ENCODE measurements at places on chromosomes 5 and 9. TPM values are rescaled to one million over a fixed set of nuclear protein-coding genes. Genes with fewer than 3 reads are reported as not detected.

DNA sequence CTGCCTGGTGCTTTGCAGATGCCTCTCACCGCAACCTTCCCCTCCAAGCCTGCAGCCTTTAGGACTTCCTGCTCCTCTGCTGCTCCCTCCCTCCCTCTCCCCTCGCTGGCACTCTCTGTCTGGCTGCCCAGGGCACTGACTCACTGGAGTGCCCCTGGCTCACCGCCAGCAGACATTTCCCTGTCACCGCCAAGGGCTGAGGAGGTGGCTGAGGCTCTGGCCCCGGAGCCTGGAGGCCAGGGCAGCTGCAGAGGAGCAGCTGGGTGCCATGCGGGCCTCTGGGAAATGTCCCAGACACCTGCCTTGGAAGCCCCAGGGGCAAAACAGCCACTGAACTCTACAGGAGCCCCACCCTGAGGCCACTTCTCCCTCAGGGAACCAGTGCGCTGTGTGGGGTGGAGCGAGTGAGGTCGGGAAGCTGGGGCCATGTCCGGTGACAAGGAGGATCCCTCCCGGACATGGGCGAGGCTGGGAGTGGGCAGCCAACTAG is 53.4 kb downstream of the TENT4A start:
- peak; percentile 54 for DNase-seq

PCDHA13 gene
- under 0.01 TPM for total RNA-seq

GRCh38 chr9:109973336-109973735 is 193.3 kb downstream of the PALM2AKAP2 start:
- no peak for DNase-seq

DNA sequence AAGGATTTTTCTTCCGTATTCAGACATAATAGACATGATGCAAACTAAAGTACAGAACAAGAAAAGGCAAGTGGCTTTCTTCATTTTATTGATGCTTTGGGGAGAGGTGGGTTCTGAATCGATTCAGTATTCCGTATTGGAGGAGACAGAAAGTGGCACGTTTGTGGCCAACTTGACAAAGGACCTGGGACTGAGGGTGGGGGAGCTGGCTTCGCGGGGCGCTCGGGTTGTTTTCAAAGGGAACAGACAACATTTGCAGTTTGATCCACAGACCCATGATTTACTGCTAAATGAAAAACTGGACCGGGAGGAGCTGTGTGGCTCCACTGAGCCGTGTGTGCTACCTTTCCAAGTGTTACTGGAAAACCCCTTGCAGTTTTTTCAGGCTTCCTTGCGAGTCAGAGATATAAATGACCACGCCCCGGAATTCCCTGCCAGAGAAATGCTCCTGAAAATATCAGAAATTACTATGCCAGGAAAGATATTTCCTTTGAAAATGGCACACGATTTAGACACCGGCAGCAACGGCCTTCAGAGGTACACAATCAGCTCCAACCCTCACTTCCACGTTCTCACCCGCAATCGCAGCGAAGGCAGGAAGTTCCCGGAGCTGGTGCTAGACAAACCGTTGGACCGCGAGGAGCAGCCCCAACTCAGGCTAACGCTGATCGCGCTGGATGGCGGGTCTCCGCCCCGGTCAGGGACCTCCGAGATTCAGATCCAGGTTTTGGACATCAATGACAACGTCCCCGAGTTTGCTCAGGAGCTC is 551 bp downstream of the PCDHB6 start:
- DNase-seq, result no peak

GRCh38 chr5:170493028-170493820 is 10.6 kb upstream of the KCNIP1 start:
- DNase-seq, result no peak

- no peak for DNase-seq
Observed at GRCh38 chr5:107631805-107632362, 38.9 kb downstream of the EFNA5 start.

GRCh38 chr5:1108865-1109174 is 3.0 kb downstream of the SLC12A7 start:
- DNase-seq, result no peak

DNA sequence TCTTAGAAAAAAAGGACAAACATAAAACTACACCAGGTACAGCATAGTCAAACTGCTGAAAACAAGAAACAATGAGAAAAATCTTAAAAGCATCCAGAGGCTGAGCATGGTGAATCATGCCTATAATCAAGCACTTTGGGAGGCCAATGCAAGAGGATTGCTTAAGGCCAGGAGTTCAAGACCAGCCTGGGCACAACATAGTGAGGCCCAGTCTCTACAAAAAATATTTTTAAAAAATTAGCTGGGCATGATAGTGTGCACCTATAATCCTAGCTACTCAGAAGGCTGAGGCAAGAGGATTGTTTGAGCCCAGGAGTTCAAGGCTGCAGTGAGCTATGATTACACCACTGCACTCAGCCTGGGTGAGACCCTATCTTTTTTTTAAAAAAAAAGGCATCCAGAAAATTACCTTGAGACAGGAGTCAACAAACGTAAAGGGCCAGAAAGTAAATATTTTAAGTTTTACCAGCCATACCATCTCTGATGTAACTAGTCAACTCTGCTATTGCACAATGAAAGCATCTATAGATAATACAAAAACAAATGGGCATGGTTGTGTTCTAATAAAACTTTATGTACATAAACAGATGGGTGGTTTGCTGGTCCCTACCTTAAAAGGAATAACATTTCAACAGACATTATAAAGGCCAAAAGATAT is 19.8 kb downstream of the AP3B1 start:
- no peak for DNase-seq

GRCh38 chr9:83070261-83070660 is 7.3 kb upstream of the RASEF start:
- DNase-seq, result no peak

DNA sequence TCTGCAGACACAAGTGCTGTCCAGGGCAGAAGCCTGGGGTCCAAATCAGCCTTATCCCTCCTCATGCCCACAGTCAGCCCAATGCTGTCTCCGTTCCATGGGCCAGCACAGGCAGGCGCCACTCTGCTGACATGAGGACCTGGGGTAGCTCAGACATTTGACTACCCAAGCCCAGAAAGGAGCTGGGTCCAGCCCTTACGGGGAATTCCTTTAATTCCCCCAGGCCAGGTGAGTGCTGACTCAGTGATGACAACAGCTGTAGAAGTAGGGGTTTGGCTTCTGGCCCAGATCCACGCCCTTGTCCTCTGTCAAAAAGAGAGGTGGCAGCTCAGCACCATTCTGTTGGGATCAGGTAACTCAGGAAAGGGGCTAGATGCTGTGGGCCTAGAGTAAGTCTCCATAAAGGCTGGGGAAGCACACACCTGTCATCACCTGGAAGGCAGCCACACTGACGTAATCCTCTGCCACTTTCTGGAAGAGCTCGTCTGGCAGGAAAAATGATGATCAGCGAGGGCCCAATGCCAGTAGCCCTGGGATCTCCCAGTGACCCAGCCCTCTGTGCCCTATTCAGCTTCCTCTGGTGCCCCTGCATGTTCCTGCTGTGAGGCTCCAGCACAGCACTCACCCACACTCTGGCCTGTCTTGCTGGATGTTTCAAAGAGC is 1.9 kb downstream of the RAB24 start:
- no peak for DNase-seq

GRCh38 chr9:71479621-71480020 is 288.7 kb downstream of the CEMIP2 start:
- DNase-seq, result no peak

GRCh38 chr9:122159925-122160246 is 178 bp downstream of the MORN5 start:
- no peak for DNase-seq

ZNF366 gene
- under 0.01 TPM for total RNA-seq

- no peak for DNase-seq
Observed at GRCh38 chr9:2289263-2289662, 274.1 kb downstream of the SMARCA2 start.

CDC23 gene
- 25.4 TPM for total RNA-seq

GRCh38 chr5:154419236-154419635 is 26.6 kb upstream of the SAP30L start:
- no peak for DNase-seq

DNA sequence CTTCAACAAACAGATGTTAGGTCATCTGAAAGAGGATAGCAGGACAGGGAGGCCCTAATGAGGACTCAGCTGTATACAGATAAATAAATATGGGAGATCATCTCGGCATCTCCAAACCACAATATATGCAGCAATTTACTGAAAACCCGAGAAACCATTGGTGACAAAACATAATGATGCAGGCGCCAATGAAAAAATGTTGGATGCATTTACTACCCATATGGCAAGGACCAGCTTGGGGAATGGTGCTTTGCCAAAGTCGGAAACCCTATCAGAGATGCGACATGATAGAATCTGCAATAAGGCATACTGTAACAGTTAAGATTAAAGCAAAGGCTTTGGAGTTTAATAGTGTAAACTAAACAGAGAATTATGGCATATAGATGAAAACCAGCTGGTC is 92.0 kb downstream of the SNCAIP start:
- peak; percentile 71 for DNase-seq

- DNase-seq, result no peak
Observed at GRCh38 chr5:38071831-38072694, 186.3 kb upstream of the EGFLAM start.

SPINK4 gene
- not detected for total RNA-seq

NMUR2 gene
- total RNA-seq, result not detected

THBS4 gene
- total RNA-seq, result under 0.01 TPM

- no peak for DNase-seq
Observed at GRCh38 chr5:173099461-173099860, 43.3 kb downstream of the CREBRF start.

IL7R gene
- total RNA-seq, result 74.7 TPM

DNA sequence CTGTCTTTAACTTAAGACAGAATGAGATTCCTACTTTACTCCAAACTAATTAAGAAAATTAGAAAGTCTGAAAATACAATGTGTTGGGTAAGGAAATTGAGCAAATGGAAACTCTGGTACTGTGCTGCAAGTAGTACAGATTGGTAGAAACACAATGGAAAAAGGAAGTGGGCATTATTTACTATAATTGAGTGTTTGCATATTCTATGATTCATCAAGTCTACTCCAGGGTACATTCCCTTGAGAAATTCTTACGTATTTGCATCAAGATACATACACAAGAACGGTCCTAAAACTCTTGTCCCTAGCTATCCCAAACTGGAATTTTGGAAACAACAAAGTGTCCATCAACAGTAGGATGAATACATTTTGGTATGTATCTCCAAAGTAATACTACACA is 123.5 kb upstream of the TARS1 start:
- DNase-seq, result peak; percentile 47

- DNase-seq, result no peak
Observed at GRCh38 chr5:17799521-17799920, 165.3 kb downstream of the TAF11L14 start.

GRCh38 chr5:171578049-171578828 is 158.8 kb downstream of the FGF18 start:
- DNase-seq, result no peak

DNA sequence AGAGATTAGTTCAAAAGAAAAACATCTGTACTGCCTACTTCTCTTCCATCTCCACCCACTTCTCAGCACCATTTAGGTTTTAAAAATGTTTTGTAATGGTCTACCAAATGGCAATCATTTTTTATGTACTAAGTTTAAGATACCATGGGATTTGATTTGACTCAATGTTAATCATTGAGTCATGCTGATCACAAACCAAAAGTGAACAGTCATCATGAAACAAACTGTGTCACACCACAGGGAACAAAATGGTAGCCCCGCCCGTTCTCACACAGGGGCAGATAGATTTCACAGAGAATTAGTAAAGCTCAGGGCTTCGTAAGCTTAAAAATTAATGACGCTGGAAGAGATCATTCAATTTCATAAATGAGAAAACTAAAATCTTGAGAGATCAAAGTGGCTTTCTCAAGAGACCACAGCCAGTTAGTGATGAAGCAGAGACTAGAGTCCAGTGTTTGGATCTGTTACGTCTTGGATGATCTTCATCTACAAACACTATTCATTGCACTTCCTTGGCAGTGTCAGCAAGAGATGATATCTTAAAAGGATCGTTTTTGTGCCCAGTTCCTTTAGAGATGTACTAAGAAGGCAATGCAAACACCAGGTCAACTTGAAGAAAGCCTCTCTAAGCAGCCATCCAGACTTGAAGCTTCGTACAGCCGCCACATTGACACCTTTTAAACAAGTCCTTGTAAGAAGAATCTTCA is 33.9 kb upstream of the TRIO start:
- DNase-seq, result peak; percentile 49

CNTLN gene
- total RNA-seq, result 11.3 TPM

- peak; percentile 16 for DNase-seq
Observed at GRCh38 chr5:437281-437771, 5.7 kb upstream of the EXOC3 start.

PLAC8L1 gene
- not detected for total RNA-seq

DNA sequence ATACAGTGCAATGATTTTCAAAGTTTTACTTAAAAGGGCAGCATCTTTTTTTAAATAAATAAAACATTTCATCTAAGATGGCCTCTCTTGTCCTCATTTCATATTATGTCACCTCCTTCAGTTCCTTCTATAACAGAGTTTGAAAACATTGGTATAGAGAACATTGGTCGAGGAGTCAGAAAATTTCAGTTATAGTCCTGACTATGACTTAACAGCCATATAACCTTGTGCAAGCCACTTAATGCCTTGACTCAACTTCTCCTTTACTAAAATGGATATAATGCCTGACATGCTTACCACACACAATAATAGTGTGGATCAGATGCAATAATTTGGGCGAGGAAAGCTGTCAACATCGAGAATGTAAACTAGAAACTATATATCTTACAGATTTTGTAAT is 22.6 kb downstream of the SSBP2 start:
- DNase-seq, result no peak

DNA sequence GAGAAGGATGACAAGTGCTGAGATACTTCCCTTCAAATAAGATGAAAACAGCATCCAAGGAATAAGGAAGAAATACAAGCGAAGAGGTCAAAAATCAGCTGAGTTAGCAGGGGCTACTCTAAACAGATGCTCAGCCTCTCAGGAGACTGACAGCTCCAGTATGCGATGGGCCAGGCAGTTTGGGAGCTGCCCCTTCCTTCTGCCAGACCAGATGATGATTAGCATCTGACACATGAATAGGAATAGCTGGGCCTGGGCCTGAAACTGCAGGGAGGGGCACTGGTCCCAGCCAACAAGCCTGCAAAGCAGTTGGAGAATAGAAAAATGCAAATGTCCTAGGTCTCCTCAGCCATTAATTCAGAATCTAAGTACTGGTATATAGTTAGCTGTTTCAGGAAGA is 13.1 kb upstream of the MAP3K1 start:
- no peak for DNase-seq

GRCh38 chr5:73199671-73200070 is 26.7 kb downstream of the TMEM174 start:
- no peak for DNase-seq

GRCh38 chr5:104352954-104353353 is 790.4 kb upstream of the NUDT12 start:
- no peak for DNase-seq

GRCh38 chr5:72561148-72561972 is 54.1 kb upstream of the ZNF366 start:
- DNase-seq, result no peak

GRCh38 chr5:176897263-176897662 is 1.9 kb downstream of the HK3 start:
- no peak for DNase-seq

FOXD4L3 gene
- not detected for total RNA-seq

DNA sequence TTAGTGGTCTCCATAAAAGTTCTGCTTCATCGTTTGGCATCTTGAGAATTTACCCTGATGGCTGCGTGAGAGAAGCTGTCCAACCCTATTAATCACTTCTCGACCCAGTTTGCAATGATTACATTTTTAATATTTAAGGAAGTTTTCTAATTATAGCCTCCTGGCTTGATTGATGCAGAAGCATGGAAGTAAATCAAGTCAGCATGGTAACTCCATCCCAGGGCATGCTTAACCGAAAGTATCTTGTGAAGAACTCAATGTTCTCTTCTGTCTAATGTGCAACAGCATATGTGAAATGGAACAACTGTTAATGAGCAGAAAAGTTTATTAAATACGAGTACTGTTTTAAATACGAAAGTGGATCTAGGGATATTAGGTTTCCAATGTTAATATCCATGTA is 278.9 kb upstream of the CD180 start:
- peak; percentile 5 for DNase-seq
